ENCODE measurements at places on chromosomes 16 and 17.

- DNase-seq, result no peak
Observed at GRCh38 chr17:41800601-41801373, 11.0 kb downstream of the P3H4 start.

DNA sequence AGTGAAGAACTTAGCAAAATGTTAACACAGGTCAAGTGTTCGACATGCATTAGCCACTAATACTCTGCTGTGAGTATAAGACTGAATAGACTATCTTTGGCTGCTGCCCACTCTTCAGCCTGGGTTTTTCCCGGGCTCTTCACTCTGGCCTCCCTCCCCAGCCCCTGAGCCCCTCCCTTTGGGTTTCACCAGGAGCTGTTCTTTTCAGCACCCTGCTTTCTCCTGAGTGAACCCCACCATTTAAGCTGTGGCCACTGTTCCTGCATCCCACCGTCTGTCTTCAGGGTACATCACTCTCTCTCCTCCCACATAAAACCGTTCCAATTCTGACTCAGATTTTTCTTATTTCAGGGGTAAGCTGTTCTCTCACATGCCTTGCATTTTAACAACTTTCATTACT, 92.0 kb upstream of the ASIC2 start:
- no peak for DNase-seq

- DNase-seq, result peak; percentile 87
Observed at GRCh38 chr17:75033346-75034235, 13.2 kb downstream of the ATP5PD start.

DNA sequence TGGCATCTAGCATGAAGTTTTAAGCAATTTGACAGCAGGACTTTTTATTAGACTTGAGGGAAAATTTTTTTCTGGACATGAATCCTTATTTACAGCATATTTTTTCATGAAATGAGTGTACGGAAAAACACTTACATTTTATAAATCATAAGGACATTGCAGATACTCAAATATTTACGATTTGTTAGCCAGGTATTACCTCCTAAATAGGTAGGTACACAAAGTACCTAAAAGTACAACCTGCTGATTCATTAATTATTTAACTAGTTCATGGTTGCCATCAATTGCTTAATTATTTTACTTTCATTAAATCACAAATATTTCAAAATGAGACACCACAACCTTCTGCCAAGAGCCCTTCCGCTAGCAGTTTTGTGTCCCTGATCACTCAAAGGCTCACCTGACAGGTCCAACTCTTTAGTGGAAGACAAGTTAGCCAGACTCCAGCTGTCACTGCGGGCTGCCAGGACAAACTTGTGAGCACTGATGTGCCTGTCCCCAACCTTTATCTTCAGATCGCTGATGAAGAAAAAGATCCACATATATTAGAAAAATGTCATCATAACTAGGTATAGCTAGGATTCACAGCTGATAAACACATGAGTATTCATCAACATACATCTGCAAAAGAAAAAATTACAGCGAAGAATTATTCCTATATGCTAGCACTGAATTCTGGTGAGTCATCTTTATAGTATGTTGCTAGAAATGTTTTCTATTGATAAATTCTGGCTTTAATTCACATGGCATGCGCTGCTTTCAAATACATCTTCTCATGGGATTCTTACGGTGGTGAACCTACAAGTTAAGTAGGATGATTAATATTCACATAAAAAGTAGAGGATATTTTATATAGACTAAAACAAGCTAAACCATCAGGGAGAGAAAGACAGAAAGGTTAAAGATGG, 28.2 kb downstream of the ANKFY1 start:
- DNase-seq, result no peak

DNA sequence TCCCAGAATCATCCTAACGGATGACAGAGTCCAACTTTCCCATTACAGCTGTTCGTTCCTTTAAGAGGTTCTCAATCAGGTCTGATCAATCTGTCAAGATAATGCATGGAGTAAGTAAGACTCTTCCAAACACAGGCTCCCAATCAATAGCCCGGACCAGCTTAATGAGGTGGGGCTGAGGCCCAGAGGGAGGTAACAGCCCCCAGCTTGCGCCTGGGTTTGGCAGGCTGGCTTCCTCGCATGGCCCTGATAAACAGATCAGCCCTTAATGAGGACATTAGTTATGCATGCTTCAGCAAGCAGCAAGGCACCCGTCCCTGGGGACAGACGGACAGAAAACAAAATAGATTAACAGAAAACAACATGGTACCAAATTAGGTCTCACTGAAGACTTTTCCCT, 145.7 kb downstream of the ZFHX3 start:
- no peak for DNase-seq

- no peak for DNase-seq
Observed at GRCh38 chr17:21163101-21163500, 36.3 kb downstream of the DHRS7B start.

DNA sequence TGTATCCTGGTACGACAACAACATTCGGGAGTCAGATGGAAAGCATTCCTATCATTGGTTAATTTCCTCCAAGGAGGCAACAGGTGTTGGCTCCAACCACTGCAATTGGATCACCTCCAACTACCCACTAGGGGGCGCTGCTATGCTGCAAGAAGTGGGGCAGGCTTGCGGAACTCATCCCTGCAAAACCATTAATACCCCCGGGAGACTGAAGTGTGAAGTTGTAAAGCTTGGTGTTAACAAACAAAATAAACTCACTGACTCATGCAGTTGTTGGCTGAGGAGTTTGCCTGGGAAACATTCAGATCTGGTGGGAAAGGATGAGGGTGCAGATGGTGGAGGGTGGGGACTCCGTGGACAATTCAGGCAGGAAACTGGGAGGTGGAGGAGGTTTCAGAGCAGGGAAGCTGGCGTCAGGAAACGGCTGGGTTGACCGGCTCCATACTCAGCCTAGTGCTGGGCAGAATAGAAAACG, 84.9 kb downstream of the HS3ST2 start:
- no peak for DNase-seq

GRCh38 chr17:59652119-59652518, 32.4 kb downstream of the CLTC start:
- no peak for DNase-seq

DNA sequence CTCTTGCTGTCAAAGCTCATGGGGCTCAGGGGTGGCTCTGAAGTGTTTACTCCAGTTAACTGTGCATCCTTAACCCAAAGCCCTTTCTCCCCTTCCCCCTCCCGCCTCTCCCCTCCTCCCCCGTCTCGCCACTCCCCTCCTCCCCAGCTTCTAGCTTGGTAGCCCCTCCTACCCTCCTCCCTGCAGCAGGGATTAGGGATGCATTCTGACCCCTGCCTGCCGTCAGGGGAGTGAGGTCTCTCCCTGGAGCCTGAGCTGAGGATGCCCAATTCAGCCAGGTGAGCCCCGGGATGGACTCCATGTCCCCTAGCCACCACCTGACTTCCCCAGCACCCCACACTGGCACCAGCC, 1.6 kb downstream of the HS3ST6 start:
- DNase-seq, result no peak
